Upper lobe of left lung (tissue), 6 donors: ENCODE measurements at places on chromosomes 5 and 9. TPM values are rescaled to one million over a fixed set of nuclear protein-coding genes. Genes with fewer than 3 reads are reported as not detected.
A peak's percentile ranks its signal among the peaks of the same experiment; 100 is the strongest.

NCS1 gene
- 3.1 TPM for total RNA-seq

GRCh38 chr9:1200847-1201251 is 150.7 kb downstream of the DMRT2 start:
- peak; percentile 62 for DNase-seq

LCN9 gene
- not detected for total RNA-seq

DNA sequence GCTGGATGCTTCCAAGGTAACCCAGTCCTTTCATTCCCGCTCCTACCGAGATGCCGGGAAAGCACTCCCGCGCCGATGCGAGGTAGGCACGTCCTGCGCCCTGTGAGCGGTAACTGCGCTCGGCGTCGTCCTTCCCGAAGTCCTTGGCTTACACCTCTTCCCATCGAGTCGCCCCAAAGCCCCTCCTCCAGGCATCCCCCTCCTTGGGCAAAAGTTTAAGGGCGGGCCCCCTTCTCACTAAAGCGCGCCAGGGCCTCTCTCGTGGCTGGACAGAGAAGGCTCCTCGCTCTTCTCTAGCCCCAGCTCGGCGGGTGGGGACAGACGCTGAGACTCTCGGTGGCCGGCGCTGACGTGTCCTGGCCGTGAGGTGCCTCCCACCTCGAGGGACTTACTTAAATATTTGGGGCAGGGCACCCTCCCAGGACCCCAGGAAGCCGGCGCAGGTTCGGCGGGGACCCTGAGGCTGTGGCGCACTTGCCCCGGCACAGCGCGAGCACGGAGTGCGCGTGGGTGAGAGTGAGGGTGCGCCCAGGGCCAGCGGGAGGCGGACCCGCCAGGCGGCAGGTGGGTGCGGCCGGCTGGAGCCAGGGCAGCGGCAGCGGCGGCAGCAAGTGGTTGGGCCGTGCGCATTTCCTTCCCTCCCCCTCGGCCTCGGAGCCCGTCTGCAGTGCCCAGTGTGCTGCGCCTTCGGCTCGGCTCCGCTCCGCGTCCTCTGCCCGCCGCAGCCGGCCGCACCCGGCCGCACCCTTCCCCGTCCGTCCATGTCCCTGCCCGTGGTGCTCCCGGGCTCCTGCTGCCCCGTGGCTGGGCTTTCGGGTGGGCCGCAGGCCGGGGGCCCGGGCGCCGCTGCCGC is at the start of gene ENTREP1:
ENTREP1 (plus strand) TSS at position 667 of the 853 bp plus-strand sequence; CDS start at position 762, 95 bp downstream.
- peak; percentile 93 for DNase-seq

DNA sequence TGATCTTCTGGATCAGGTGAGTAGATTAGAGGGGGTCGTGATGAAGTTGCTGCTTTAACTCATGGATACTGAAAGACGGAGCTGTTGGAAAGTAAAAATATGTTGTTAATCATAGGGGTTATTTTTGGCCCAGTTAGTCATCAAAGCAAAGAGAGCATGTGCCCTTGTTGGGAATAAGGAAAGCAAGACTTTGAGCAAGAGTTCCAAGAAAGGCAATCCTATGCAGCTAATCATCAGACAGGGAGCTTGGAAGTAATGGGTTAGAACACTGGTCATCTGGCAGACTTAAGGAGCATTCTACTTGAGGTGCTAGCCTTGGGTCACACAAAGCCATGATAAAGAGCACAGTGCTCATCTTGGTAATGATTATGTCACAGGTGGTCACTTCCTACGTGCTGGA is 18.3 kb downstream of the ASPN start:
- no peak for DNase-seq

F2RL1 gene
- total RNA-seq, result 5.7 TPM

- DNase-seq, result peak; percentile 75
These were observed 30.8 kb downstream of the SKP1 start for GRCh38 chr5:134145779-134146581.

- no peak for DNase-seq
These were observed 120.8 kb upstream of the MTAP start for GRCh38 chr9:21681641-21682040.

- DNase-seq, result no peak
These were observed 52.9 kb upstream of the VCAN start for GRCh38 chr5:83418356-83419321.
